ENCODE measurements at places on chromosomes 11 and 22.

GRCh38 chr22:21659864-21660525 lies 5.8 kb upstream of the PPIL2 start:
- DNase-seq: no peak

DNA sequence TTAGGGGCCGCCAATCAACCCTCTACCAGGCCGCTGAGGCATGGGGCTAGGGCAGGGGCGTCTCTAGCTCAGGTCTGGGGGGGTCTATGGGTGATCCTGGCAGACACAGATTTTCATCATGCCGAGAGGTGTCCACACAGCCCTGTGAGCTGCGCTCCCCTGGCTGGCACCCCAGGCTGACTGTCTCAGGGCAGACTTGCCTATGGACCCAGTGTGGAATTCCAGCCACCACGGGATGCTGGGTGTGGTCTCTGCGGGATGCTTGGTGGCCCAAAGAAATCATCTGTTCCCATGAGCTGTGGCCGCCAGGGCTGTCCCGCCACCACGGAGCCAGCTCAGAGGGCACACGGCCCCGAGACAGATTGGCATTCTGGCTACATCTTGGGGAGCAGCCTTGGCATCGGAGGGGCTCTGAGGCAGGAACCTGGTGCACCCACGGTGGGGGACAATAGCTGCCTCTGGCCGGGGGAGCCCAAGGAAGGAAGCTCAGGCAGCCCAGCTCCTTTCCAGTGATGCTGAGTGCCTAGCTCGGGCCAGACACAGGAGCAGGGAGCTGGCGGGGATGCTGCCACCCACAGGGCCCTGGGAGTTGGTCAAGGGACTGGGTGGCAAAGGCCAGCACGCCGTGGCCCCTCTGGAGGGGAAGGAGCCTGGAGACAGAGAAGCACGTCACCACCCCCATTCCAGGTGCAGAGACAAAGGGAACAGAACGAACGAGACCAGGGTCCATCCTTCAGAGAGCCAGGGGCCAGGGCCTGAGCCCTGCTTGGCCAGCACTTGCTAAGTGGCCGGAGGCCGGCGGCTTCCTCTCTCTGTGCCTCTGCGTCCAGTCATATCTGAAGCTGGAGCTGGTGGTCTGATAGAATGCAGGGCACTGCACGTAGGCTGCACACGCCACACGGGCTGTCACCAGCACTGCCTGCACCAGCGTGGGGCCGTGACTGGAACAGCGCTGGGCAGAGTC lies 64.4 kb upstream of the FGF3 start:
- no peak for DNase-seq

DNA sequence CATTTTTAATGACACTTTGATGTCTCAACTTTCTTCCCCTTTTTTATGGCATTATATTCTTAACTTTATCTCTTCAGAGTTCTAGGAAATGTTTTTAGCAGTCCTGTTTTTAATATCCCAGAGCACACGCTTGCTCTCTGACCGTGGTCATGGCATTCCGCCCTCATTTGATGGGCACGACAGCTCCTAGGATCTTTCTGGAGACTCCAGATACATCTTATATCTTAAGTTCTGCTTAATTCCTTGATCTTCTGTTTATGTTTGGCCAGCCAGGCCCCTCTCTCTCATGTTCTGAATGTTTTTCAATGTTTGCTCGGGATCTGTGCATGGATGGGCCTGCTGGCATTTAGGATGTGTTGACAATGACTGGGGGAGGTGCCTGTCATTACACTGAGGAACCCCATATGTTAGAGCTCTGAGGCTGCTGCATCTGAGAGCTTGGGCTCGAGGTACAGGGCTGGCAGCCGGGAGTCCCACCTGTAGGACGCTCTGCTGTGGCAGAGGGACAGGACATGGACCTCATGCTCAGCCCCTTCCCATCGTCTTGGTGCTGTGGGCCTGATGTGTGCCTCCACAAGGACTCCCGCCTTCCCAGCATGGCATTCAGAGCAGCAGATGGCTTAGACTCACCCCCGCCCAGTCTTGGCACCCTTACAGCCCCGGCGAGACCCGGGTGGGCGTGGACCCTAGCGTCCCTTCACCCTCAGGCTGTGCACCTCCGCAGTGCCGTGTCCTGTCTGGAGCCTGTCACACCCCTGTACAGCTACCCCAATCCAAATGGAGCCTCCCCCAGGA lies 75.0 kb downstream of the CDKN1C start:
- DNase-seq: no peak

- DNase-seq: no peak
Observed at GRCh38 chr11:73401217-73401923, 25.2 kb downstream of the RELT start.

- no peak for DNase-seq
Observed at GRCh38 chr11:103994094-103994493, 42.3 kb upstream of the DDI1 start.

DNA sequence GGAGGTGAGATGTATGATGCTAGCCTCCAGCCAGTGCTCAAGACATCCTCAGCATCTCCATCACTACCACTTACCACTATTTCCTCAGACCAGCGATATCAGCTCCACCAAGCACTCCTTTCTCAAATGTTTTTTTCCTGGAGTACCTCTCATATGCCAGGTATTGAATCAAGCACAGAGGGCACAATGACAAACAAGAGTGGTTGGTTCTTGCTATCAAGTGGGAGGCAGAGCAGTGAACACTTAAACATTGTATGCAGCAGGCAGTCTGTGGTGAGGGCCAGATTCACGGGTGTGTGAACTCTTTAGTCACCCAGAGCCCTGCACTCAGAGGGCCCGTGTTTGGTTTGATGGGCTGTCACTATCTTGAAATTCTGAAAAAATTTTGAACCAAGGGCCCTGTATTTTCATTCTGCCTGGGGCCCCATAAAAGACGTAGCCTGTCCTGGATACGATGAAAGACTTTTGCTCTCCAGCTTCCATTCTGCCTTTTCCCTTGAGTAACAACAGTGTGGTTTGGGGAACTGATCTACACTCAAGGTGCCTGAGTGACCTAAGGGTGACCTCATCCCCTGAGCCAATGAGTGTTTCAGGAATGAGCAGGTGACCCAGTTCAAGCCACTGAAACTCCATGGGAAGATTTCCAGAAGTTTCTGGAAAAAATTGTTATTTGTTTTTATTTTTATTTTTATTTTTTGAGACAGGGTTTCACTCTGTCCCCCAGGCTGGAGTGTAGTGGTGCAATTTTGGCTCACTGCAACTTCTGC lies 348.4 kb upstream of the NARS2 start:
- no peak for DNase-seq

DNA sequence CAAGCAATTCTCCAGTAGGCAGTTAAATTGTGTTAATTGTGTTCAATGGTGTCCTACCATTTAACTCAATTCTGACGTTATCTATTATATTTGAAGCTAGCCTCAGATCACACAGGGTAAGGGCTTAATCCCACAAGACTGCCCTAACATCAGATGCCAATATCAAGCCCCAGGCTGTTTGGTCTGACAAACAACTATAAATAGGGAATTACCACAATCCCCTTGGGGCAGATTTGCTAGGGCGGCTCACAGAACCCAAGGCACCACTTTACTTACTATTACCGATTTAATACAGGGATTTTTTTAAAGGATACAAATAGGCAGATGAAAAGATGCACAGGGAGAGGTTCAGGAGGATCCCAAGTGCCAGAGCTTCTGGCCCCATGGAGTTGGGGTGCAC lies 678.4 kb downstream of the OPCML start:
- no peak for DNase-seq

DNA sequence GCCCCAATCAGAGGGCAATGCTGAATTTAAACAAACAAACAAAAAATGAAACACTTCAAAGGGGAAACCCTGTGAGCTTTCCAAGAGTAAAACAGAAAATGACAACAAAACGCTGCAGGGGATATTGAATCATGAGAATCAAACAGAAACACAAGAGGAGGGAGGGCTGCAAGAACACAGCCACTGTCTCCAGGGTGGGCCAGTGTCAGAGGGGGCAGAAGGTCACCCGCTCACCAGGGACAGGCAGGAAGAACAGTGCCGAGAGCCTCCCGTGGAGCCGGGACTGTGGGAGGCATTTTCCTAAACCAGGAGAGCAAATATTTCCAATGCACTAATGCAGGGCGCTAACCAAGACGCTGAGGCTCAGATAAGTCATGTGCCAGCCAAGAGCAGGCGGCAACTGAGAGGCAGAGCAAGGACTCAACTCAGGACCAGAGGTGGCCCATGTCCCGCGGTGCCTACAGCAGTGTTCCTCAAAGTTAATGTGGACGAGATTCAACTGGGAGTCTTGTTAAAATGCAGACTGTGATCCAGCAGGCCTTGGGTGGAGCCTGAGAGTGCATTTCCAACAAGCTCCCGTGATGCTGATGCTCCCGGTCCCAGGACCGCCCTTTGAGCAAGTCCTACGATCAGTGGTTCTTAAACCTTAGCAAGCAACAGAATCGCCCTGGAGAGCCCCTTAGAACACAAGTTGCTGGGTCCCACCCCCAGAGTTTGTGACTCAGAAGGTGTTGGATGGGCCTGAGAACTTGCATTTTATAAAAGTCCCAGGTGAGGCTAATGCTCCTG lies 197.2 kb downstream of the TENM4 start:
- DNase-seq: no peak

DNA sequence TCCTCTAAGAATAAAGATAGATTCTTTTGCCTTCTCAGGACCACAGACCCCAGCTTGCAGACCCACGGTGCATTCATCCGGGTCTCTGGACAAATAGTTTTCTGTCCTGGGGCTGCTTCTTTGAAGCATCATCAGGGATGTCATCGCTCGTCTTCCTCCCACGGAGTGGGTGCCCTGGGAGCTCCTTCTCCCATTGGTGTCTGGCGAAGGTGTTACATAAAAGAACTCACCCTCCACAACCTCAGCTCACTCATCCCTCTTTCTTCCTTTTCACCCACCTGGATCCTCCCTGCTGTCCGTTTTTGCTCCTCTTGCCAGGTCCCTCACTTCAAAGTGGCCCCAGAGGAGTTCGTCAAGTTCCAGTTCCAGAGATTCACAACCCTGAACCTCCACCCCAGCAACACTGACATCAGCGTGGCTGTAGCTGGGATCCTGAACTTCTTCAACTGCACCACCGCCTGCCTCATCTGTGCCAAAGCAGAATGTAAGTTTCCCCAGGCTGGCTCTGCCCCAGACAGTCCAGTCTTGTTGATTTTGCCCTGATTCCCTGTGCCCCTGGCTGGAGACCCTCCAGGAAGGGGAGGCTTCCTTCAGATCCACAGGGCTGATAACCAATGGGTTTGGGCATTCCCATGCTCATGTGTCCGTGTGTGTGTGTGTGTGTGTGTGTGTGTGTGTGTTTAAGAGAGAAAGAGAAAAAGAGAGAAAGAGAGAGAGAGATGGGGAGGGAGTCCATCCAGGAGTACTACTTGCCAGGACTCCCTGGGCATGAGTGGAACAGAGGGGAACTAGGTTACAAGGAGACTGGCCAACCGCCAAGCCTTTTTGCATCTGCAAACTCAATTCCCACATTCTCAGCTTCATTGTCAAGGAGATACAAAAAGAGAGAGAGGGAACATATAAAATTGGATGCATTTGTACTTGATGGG lies 204.2 kb upstream of the TBCEL start:
- no peak for DNase-seq

- no peak for DNase-seq
Observed at GRCh38 chr11:1873048-1873812, 18.5 kb downstream of the PRR33 start.

- DNase-seq: no peak
Observed at GRCh38 chr11:74570266-74571061, 21.9 kb upstream of the POLD3 start.

DNA sequence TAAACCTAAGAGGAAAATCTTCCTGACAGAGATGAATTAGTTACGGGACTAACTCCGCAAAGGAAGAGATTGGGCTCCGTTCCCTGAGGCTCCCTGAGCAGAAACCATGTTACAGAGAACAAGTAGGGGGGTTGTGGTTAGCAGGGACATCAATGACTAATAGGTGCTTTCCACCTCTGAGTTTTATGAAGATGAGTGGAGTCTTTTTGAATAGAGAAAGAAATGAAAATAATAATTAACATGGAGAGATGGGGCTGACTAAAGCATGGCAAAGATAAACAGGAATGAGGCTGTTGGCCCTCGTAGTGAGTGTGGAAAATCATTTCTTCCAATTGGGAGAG lies 47.5 kb upstream of the PICALM start:
- DNase-seq: no peak

- DNase-seq: no peak
Observed at GRCh38 chr11:134120921-134121526, 52.2 kb downstream of the JAM3 start.

DNA sequence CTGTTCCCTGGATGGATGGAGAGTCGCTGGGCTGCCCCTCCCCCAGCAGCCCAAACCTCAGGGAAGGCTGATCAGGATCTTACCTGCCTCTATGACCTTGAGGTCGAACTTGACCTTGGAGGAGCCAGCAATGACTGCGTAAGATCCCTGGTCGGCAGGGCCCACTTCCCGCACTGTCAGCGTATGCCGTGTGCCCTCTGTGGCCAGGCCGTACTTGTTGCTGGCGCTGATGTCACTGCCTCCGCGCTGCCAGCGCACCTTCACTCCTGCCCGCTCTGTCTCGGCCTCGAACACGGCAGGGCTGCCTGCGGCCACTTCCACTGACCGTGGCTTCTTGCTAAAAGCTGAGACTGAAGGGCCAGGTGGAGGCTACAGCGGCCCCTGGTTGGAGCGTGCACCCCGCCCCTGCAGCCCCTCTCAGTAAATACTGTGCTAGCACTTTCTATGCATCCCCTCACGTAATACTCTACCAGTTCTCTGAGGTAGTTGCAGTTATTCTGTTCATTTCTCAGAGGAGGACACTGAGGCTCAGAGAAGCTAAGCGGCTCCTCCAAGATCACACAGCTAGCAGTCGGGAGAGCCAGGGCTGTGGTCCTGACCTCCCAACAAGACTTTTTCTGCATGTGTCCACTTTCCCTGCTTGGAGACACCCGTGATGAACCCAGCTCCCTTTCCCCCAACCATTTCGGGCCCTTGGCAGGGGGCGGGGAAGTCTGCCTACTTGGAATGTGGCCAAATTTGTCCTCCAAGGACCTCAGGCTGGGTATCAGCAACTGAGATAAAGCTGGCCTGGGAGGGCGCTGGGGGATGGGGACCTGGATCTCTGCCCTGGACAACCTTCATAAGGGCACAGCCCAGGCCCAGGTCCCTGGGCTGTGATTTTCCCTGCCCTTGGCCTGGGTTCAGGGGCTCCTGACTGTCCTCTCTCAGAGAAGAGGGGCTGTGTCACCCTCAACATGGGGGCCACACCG lies 1.1 kb downstream of the MYBPC3 start:
- DNase-seq: no peak

GRCh38 chr22:27381552-27381951 lies 420.0 kb downstream of the MN1 start:
- DNase-seq: no peak

- no peak for DNase-seq
Observed at GRCh38 chr11:97224396-97224795, 834.6 kb downstream of the JRKL start.

- DNase-seq: no peak
Observed at GRCh38 chr22:23094260-23094659, 23.9 kb downstream of the GNAZ start.

DNA sequence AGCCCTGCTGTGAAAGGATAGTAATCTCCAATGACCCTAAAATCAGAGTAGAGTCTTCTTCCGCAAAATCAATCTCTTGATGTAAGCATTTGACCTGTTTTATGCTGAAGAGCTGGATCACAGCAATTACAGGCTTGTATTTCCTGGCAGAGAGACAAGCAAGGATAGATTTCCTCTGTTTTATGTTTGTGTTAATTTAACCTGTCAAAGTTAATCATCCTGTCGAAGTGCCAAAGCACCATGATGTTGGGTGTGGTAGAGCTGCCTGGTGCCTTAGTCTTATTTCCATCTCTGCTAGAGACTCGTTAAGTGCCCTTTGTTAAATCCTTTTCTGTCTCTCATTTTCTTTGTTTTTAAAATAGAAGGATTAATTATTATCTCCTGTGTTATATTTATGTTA lies 248.1 kb downstream of the CNTN5 start:
- DNase-seq: no peak

All from activated naive CD8-positive, alpha-beta T cell treated with anti-CD3 and anti-CD28 coated beads, Interleukin-2, amount 50 U/mL, for 16 hours (primary cell).